ENCODE measurements at places on chromosomes 7 and 10.

- no peak for DNase-seq
Measured at GRCh38 chr7:17806631-17807030, 133.7 kb downstream of the SNX13 start.

GRCh38 chr7:70693321-70693685 lies 438.6 kb upstream of the GALNT17 start:
- no peak for DNase-seq

DNA sequence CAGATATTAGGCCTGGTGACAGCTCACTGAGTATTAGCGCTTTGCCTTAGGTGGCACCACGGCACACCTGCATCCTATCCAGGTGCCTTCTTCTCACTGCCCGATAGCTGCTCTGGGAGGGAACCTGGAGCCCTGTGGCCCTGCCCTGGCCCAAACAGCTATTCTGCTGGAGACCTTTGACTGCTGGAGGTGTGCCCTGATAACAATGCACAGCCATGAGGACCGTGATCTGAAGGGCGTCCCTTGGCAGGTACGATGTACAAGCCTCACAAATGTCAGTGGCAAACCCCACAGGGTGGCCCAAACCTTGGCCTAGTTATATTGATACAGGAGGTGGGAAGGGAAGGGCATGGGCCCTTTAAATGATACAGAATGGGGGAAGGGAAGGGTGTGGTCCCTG lies 259.5 kb downstream of the GRID1 start:
- DNase-seq: no peak

GRCh38 chr7:27100694-27101170 lies 1.8 kb downstream of the HOXA2 start:
- no peak for DNase-seq

GRCh38 chr10:55820478-55820877 lies 540.6 kb downstream of the ZWINT start:
- no peak for DNase-seq

Data from NCI-H510A (cell line).